ENCODE measurements at places on chromosomes 3 and 15.

DNA sequence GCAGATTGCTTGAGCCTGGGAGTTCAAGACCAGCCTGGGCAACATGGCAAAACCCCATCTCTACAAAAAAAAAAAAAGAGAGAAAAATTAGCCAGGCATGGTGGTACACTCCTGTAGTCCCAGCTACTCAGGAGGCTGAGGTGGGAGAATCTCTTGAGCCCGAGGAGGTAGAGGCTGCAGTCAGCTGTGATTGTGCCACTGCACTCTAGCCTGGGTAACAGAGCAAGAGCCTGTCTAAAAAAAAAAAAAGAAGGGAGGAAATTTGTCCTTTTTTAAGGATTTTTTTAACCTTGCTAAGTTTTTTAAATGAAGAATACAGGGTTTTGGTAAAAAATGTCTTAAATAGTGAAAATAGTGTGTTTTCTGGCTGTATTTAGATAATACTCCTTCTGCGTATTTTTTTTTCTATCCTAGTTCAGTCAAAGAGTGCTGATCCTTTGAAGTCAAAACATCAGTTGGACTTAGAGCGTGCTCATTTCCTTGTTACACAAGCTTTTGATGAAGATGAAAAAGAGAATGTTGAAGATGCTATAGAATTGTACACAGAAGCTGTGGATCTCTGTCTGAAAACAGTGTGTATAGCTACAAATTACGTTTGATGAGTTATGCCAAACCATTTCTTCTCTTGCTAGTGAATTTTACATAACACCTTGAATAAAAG is 11.1 kb downstream of the CAPN7 start:
- DNase-seq = no peak

- no peak for DNase-seq
These were observed 3.1 kb downstream of the SPRED1 start for GRCh38 chr15:38255690-38256089.

DNA sequence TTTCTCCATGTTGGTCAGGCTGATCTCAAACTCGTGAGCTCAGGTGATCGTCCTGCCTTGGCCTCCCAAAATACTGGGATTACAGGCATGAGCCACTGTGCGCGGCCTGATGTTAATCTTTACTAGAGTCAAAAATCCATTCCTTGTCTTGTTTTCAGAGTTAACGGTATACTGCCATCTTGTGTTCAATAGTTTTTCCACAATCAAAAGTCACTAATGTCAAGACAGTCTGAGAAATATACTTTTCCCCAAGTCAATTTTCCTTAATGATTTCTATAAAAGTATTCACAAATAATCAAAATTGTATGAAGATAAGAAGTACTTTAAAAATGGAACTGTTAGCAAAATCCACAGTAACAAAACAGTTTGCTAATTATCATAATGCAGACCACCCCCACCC is 8.5 kb downstream of the CRBN start:
- no peak for DNase-seq

- no peak for DNase-seq
These were observed 1244.5 kb downstream of the OTOL1 start for GRCh38 chr3:162740941-162741596.

DNA sequence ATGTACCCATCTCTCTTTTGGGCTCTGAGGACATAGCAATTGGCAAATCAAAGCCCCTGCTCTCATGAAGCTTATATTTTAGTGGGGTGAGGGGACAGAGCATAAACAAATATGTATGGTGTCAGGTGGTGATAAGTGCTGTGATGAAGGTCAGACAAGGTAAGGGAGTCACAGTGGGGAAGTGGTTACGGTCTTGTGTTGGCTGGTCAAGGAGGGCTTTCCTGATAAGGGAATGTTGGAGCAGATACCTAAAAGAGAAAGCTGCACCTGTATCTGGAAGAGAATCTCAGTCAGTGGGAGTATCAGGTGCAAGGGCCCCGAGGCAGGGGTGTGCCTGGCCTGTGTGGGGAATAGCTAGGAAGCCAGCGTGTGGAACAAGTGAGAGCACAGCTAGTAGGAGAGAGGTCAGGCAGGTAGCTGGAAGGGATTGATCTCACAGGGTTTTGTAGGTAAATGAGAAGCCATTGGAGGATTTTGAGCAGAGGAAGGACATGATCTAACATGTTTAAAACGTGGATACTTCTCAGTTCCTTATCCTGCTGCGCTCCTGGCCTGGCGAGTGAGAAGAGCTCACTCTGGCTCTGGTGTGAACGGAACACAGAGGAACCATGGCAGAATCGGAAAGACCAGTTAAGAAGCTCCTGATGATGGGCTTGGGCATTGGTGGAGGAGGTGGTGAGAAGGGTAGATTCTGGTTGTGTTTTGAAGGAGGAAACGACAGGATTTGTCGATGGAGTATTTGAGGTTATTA is 35.5 kb downstream of the MRAS start:
- DNase-seq = no peak

Measured in activated gamma-delta T cell (primary cell).